ENCODE measurements at places on chromosomes 3 and 15. TPM values are rescaled to one million over a fixed set of nuclear protein-coding genes. Genes with fewer than 3 reads are reported as not detected.
A peak's percentile ranks its signal among the peaks of the same experiment; 100 is the strongest.

GRCh38 chr3:184259878-184260723 is 1.3 kb downstream of the CAMK2N2 start:
- H3K27me3 ChIP-seq = peaks cover 11% of the 10 kb centered on the region
- peaks cover 9% of the 10 kb centered on the region for H3K36me3 ChIP-seq
- peak; percentile 82 for DNase-seq
- H3K4me3 ChIP-seq = peak overlapping the region; percentile 78

GRCh38 chr15:45522328-45523165 is at the start of gene SLC30A4:
SLC30A4 (minus strand) TSS chr15:45522755; CDS start chr15:45522354, 401 bp downstream.
- peaks cover 8% of the 10 kb centered on the region for H3K36me3 ChIP-seq
- peak within 1 kb of the TSS; percentile 81 for H3K27ac ChIP-seq
- peak within 1 kb of the TSS; percentile 87 for H3K4me3 ChIP-seq
- DNase-seq = no peak
- peaks cover 1% of the 10 kb centered on the region for H3K27me3 ChIP-seq

DNA sequence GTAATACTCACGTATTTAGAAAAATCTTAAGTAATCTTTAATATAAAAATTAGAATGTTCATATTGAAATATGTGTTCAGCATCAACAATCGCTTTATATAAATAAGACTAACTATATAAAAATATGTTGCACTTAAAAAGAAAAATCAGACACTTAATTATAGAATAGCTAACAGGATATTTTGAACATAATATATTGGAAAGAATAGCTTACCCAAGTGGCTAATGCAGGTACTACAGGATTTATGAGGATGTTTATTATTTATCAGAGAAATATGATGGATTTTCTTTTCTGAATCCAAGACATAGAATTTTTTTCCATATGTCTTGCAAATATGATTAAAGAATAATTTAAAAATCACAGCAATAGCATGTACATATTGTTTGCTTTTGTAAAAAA is 567.9 kb upstream of the GBE1 start:
- H3K36me3 ChIP-seq = no peaks in the 10 kb centered on the region
- no peak overlapping the region for H3K27ac ChIP-seq
- DNase-seq = no peak
- H3K4me3 ChIP-seq = no peak overlapping the region

- no peaks in the 10 kb centered on the region for H3K27me3 ChIP-seq
- H3K36me3 ChIP-seq = peaks cover 2% of the 10 kb centered on the region
- H3K4me3 ChIP-seq = no peak overlapping the region
- peak overlapping the region; percentile 10 for H3K27ac ChIP-seq
- no peak for DNase-seq
Observed at GRCh38 chr3:17195856-17196604, 311.3 kb downstream of the PLCL2 start.

DNA sequence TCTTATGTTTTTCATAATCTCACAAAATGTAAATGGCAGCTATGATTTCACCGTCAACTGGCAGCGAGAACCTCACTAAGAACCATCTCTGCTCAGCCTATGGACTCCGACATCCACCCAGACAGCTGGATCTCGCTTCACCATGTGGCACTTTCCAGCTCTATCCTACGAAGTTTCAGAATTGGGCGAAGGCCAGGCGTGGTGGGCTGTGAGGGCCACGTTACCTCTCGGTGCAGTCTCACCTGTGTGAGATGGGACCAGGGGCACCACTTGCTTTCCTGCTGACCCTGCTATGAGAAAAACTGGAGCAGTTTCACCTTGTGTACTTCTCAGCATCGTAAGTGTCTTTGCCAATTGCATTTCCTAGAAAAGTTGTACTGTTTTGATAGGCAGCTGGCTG is 32.3 kb downstream of the CHDH start:
- no peaks in the 10 kb centered on the region for H3K27me3 ChIP-seq
- no peak overlapping the region for H3K4me3 ChIP-seq
- no peak overlapping the region for H3K27ac ChIP-seq
- no peaks in the 10 kb centered on the region for H3K4me1 ChIP-seq

The TGM5 gene
- not detected for total RNA-seq
